ENCODE measurements at places on chromosomes 3 and 15. TPM values are rescaled to one million over a fixed set of nuclear protein-coding genes. Genes with fewer than 3 reads are reported as not detected.
A peak's percentile ranks its signal among the peaks of the same experiment; 100 is the strongest.

SPINK8 gene
- not detected for total RNA-seq

KNL1 gene
- 3.8 TPM for total RNA-seq

P2RY13 gene
- total RNA-seq: not detected

ALS2CL gene
- 30.9 TPM for total RNA-seq

IMPDH2 gene
- 127 TPM for total RNA-seq

ABHD6 gene
- total RNA-seq: 7.7 TPM

UMPS gene
- total RNA-seq: 28.5 TPM

C3orf49 gene
- not detected for total RNA-seq

CACNA1D gene
- 0.21 TPM for total RNA-seq

KY gene
- 0.04 TPM for total RNA-seq

PPP1R14D gene
- not detected for total RNA-seq

CPEB1 gene
- total RNA-seq: 5.5 TPM

GPR149 gene
- not detected for total RNA-seq

DNA sequence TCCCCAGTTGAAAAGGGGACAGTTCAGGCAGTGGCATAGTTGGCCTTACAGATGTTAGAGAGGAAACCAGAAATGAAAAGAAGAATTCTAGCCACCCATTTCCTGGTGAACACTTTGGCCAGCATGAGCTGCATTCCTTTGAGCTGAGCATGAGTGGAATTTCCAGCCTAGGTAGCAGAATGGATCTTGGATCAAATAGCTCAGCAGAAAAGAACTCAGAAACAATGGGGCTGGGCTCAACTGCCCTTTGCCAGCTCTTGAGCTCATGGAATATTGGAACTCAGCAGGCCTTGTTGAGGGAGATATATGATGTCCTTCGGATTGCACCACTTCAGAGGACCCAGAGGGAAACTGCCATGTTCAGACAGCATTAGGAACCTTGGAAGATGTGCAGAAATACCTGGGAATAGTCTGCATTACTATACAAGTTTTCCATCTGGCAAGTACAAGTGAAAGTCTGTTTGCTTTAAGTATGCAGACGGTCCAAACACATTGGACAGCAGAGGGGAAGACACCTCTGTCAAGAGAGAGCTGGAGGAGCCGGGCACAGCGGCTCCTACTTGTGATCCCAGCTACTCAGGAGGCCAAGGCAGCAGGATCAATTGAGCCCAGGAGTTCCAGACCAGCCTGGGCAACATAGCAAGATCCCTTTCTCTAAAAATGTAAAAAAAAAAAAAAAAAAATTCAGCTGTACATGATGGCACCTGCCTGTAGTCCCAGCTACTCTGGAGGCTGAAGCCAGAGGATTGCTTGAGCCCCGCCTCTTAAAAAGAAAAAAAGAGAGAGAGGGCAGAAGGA, 3.1 kb upstream of the CDV3 start:
- peak; percentile 88 for DNase-seq

GRCh38 chr3:42036483-42036823, 54.7 kb upstream of the TRAK1 start:
- DNase-seq: peak; percentile 97

DNA sequence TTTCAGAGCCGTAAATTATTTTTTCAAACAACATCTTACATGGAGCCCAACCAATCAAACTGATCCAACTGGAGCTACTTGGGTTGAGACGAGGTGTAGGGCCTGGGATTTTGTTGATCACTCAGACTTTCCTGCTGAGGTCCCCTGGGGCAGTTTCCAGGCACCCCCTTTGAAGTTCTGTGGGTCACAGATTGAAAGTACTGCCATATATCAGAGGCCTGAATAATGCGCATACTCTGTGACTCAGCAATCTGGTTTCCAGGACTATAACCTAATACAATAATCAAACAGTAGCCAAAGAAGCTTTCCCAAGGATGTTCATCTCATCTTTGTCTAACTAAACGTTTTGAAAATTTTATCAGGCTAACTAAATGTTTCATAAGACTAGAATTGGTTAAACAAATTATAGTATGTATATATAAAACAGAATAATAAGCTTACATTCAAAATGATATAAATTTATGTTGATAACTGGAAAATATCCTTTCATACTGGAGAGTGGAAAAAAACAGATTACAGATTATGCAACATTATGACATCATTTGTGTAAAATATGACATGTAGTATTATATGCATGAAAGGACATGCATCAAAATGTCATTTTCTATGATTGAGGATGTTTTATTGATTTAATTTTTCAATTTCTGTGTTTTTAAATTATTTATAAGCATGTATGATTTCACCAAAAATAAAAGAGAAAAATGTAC, 617.1 kb downstream of the NTRK3 start:
- DNase-seq: no peak

DNA sequence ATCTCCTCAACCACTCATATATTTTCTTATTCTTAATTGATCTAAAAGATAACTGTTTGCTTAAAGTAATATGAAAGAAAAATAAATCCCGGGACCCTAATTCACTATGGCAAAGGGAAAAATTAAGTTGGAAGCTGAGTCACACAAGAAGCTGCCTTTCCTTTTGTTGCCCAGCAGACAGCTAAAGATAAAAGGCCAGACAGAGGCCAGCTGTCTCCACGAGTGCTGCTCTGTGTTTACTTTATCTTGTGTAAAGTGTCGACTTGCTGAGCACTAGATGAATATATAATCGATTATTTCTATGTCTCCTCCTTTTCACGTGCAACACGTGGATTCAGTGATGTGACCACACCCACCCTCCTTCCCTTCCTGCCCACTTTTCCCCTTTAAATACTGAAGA, 52.8 kb upstream of the NSMCE3 start:
- no peak for DNase-seq

GRCh38 chr3:52568069-52568468, 31.7 kb downstream of the UQCC5 start:
- DNase-seq: no peak

- DNase-seq: no peak
Observed at GRCh38 chr3:164806188-164806587, 272.1 kb downstream of the SI start.

GRCh38 chr15:67766968-67767367, 58.3 kb upstream of the SKOR1 start:
- no peak for DNase-seq

GRCh38 chr3:177932346-177932745, 603.9 kb upstream of the KCNMB2 start:
- no peak for DNase-seq

GRCh38 chr3:140442621-140443020, 235.2 kb upstream of the TRIM42 start:
- no peak for DNase-seq

- no peak for DNase-seq
Observed at GRCh38 chr15:100867433-100867832, 12.2 kb upstream of the ALDH1A3 start.

DNA sequence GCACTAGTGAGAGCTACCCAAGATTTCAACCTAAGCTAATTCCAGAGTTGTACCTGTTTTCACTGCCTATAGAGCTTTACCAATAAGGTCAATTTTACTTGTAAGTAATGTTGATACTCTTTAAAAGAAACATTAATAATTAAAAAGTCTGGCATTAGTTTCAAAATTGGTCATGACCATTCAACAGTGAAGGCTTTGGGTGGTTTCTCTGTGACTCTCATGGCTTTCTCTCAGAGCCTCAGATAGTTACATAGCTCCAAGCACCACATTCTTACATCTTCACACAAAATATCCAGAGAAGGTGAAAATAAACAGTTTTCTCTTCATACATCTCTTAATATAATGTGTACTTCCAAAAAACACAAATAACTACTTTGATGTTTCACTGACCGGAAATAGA, 61.5 kb upstream of the TCF12 start:
- no peak for DNase-seq

- no peak for DNase-seq
Observed at GRCh38 chr15:101615986-101616848, 36.0 kb downstream of the TM2D3 start.

All from kidney epithelial cell (primary cell).